ENCODE measurements at places on chromosomes 11 and 22. TPM values are rescaled to one million over a fixed set of nuclear protein-coding genes. Genes with fewer than 3 reads are reported as not detected.

The RASL10A gene
- total RNA-seq: 1.5 TPM

The B3GAT1 gene
- total RNA-seq: 3.0 TPM

The PLA2G3 gene
- not detected for total RNA-seq

The KRTAP5-8 gene
- 0.19 TPM for total RNA-seq

The ANO9 gene
- total RNA-seq: 93.3 TPM

The CECR2 gene
- total RNA-seq: 0.02 TPM

The HOATZ gene
- total RNA-seq: not detected

The KIRREL3 gene
- not detected for total RNA-seq

The SREBF2 gene
- 146 TPM for total RNA-seq

The MMP13 gene
- not detected for total RNA-seq

The MYRF gene
- total RNA-seq: 1.4 TPM

The CASP5 gene
- not detected for total RNA-seq

The RASSF10 gene
- not detected for total RNA-seq

The TNNT3 gene
- 11.3 TPM for total RNA-seq

The OR51A7 gene
- not detected for total RNA-seq

The EIF4G2 gene
- 567 TPM for total RNA-seq

The POTEH gene
- total RNA-seq: not detected

The OR52E8 gene
- not detected for total RNA-seq

The MYOD1 gene
- total RNA-seq: not detected

The CBLIF gene
- total RNA-seq: not detected

The SLC3A2 gene
- 157 TPM for total RNA-seq

The OOSP4B gene
- not detected for total RNA-seq

The NRGN gene
- 6.8 TPM for total RNA-seq

The CEP126 gene
- total RNA-seq: 0.60 TPM

The MMP10 gene
- total RNA-seq: 0.50 TPM

The XBP1 gene
- 340 TPM for total RNA-seq

All from activated naive CD4-positive, alpha-beta T cell treated with anti-CD3 and anti-CD28 coated beads, Interleukin-2, amount 10 ng/mL, durations not matched to agents 5 hours and 36 hours (primary cell).